ENCODE measurements at places on chromosomes 6 and 20.
A peak's percentile ranks its signal among the peaks of the same experiment; 100 is the strongest.

DNA sequence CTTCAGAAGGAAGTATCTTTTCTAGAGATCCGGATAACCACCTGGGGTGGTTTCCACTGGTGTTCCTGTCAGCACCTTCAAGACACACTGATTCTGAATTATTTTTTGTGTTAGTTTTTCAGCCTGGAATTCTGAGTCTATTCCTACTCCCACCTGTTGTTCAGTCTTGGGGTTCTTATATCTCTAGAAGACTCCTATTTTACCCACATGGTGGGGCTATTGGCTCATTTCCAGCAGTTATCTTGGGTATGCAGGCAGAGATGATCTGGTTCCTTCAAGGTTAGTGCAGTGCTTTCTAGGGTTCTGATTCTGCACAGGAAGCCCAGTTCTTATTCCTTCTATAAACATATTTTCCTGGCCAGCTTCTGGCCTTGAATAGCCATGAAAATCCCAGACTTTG is 175.6 kb upstream of the PDE7B start:
- DNase-seq: no peak

GRCh38 chr20:991850-992249 is 10.3 kb downstream of the RSPO4 start:
- no peak for DNase-seq

GRCh38 chr6:145266432-145267075 is 468.8 kb downstream of the EPM2A start:
- no peak for DNase-seq

GRCh38 chr20:19256085-19256484 is 43.6 kb downstream of the SLC24A3 start:
- no peak for DNase-seq

DNA sequence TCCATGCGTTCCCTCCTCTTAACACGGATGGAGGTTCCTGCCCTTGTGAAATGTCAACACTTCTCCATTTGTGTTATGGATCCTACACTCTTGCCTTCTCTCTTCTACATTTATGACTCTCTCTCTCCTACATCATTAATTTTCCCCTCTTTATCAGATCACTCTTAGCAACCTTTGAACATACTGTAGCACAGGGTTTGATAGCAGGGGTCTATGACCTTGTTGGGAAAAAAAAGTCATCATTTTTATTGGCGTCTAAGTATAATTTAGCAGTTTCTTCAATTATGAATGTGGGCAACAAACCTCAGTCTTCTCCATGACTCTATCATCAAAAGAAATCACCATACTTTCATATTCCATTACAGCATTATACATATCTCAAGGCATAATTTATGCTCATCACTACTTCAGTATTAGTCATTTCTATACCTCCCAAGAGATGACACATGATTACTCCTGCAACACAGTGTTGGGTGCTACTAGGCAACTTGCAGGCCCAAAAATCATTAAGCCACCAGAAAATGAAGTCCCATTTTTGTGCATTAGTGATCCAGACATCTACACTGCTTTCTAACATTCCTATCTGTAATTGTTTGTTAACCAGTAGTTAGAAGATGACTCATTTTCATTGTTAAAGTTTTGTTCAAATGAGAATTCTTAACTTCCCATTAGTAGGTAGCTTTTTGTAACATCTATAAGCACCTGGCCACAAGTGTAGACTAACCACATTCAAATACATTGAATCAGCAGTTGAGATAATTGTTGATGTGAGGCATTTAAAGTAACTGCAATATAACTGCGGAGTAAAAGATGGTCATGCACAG is 9.5 kb downstream of the CYP39A1 start:
- no peak for DNase-seq

DNA sequence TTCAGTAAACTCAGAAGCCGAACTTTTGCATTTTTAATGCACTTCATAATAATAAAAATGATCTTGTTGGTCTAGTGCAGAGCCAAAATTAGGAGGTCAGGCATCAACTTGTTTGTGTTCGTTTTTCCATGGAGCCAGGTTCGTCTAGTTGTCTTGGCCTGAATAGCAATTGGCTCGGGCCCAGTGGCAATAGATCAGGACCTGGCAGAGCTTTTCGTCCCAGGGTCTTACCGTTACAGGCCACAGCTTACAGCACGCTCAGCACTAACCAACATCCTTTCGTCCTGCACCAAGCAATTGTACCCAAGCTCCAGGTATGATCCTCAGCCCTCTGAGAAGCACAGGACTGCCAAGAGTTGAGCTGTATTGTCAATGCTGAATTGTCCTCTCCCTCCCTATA is 240.5 kb upstream of the PLN start:
- no peak for DNase-seq

GRCh38 chr6:121767211-121767610 is 331.8 kb downstream of the GJA1 start:
- no peak for DNase-seq

DNA sequence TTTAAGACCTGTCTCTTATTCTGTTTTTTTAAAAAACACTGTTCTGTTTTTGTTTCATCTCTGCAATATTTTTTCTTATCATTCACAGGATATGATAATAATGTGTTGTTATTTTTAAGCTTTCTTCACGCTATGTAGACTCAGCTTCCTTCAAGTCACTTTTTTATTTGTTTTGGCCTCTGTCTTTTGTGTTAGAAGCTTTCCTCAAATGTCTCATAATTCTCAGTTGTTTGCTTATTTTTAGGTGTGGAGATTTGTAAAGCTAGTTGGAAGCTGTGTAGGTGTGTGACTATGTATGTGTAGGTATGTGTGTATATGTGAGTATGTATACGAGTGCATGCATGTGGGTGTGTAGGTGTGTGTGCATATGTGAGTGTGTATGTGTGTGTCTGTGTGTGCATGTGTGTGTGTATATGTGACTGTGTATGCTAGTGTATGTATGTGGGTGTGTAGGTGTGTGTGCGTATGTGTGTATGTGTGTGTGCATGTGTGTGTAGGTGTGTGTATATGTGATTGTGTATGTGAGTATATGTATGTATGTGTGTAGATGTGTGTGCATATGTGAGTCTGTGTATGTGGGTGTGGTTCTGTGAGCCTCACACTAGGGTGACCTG is 16.3 kb upstream of the VEGFA start:
- no peak for DNase-seq

- no peak for DNase-seq
These were observed 15.2 kb downstream of the ZBP1 start for GRCh38 chr20:57605045-57605444.

- DNase-seq: no peak
These were observed 2.9 kb downstream of the GSS start for GRCh38 chr20:34952671-34953070.

- DNase-seq: no peak
These were observed 6.3 kb downstream of the BMP6 start for GRCh38 chr6:7732228-7732627.

DNA sequence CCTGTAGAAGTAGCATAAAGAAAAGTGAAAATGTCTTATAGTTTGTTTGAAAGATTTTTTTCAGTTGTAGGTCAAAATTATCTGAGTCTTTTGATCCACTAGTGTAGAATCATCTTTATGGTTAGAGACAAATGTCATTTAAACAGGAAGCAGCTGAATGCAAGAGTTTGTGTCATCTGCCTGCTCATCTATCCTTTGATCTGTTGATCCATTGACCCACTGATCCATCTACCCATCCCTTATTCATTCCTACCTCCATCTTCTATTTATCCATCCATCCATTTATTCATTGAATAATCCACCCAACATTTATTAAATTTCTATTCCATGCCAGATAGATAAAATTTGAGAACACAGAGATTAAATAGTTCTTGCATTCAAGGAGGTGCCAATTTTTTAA is 62.6 kb downstream of the MKKS start:
- no peak for DNase-seq

- no peak for DNase-seq
These were observed 25.2 kb upstream of the C20orf204 start for GRCh38 chr20:64010711-64011237.

- no peak for DNase-seq
These were observed 115.1 kb downstream of the BTBD9 start for GRCh38 chr6:38524436-38525145.

- no peak for DNase-seq
These were observed 524.1 kb upstream of the NRSN1 start for GRCh38 chr6:23601811-23602345.

DNA sequence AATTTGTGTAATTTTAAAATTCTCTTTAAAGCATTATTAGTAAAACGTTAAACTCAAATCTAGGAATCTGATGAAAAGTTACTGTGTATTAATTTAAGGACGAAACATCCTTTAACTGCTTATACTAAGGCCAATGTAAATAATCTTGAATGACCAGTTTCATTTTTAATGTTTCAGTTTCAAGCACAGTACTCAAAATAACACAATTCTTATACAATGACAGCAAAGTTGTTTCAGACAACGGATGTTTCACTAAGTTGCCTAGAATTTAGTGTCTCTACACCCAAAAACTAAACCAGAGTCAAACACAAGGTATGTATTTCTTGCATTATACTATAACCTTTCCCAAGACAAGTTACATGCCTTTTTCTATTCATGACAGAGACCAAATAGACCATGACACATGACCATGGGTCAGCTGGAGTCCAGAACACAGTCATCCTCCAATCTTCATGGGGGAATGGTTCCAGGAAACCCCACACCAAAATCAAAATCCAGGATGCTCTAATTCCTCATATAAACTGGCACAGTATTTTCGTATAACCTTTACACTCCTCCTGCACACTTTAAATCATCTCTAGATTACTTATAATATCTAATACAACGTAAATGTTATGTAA is 7.7 kb downstream of the PHIP start:
- no peak for DNase-seq

GRCh38 chr6:77487808-77488425 is 24.6 kb upstream of the HTR1B start:
- DNase-seq: no peak

GRCh38 chr6:112466373-112467151 is 119.4 kb downstream of the RFPL4B start:
- no peak for DNase-seq

- DNase-seq: no peak
These were observed 212.6 kb downstream of the CLIC5 start for GRCh38 chr6:45803071-45803470.

GRCh38 chr6:13678255-13678983 is 33.2 kb downstream of the RANBP9 start:
- DNase-seq: no peak

DNA sequence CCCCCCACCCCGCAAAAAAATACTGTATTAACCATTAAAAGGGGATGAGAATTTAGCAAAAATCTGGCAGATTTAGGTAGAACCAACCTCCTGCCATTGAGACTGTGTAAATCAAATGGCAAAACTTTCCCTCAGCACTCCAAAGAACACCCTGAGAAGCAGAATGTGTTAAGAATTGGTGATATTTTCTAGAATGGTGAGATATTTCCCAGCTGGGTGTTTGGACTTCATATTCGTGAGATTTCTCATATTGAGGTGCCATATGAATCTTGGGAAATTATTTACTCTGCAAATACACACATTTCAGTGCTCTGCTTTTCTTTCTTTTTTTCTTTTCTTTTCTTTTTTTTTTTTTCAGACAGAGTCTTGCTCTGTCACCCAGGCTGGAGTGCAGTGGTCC is 66.3 kb upstream of the FOXO3 start:
- no peak for DNase-seq

DNA sequence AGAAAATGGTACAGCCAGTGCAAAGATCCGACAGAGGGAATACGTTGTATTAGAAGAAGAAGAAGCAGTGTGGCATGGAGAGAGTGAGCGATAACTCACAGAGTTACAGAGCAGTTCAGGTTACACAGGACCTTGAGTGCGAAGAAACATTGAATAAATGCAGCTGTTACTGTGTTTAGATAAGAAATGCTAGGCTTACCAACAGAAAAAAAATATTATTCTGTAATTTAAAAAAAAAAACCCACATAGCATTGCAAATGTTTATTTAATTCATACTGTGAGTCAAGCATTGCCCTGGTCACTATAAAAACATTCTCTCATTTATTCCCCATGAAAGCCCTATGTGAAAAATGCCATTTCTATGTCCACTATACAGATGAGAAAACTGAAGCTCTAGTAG is 373.4 kb upstream of the EPHA7 start:
- no peak for DNase-seq

DNA sequence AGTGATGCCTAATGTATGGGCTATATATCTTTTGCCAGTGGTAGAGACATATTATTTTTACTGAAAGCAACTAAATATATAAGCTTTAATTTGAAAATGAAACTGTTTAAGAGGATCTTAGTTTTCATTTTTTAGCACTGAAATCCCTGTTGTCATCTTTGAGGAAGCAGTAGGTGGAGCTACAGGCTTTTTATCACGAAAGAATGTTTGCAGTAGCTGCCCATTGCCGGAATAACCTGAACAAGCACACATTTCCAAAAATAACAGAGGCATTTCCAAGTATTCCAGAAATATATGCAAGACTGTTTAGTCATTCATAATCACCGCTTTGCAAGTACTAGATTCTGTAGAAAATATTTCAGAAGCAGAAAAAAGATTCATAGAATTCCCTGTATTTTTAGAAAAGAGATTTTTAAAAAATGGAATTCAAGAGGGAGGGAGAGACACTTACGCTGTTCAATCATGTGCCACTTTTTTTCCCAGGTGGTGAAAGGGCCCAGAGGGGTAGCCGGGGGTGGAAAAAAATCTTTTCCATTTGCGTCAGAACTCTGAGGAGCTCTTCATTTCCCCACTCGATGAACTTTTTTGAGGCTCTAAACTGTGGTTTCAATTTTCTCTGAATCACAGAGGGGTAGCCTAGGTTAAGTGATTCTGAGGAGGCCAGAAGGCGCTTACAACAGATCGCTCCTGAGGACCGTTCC is 142.5 kb upstream of the FERMT1 start:
- DNase-seq: peak; percentile 37

- DNase-seq: no peak
These were observed 2.6 kb upstream of the RPS6KA2 start for GRCh38 chr6:166629628-166630027.

DNA sequence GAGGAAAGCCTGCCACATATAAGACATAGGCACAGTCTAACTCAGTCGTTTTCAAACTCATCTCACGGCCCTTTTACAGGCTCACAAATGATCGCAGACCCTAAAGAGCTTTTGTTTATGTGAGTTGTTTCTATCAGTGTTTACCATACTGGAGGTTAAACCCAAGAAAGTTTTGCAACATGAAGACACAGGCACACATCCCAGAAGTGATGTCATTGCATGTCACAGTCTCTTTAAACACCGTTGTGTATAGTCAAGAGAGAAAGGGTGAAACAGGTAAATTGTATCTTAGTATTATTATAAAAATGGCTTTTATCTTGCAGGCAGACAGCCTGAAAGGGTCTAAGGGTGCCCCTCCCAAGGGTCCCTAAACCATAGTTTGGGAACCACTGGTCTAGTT is 96.7 kb downstream of the BACH2 start:
- no peak for DNase-seq
